ENCODE measurements at places on chromosomes 12 and 14.

GRCh38 chr12:27971606-27972005, 927 bp downstream of the PTHLH start:
- no peak for DNase-seq

GRCh38 chr12:87827638-87828264, 201.4 kb downstream of the C12orf50 start:
- DNase-seq = no peak

DNA sequence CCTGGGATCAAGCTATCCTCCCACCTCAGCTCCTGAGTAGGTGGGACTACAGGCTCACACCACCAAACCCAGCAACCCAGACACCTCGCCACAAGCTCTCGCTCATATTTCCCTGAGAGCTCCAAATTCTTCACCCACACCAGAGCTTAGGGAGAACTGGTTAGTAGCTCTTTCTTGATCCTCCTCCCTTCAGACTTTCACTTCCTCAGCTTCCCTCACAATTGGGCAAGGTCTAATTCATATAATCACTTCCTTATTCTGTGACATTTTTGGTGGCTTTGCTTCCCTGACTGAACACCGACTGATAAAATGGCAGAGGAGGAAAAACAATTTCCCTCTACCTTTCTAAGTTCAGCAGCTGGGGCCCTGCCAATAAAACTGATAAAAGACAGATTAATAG, 88.5 kb downstream of the GXYLT1 start:
- no peak for DNase-seq

DNA sequence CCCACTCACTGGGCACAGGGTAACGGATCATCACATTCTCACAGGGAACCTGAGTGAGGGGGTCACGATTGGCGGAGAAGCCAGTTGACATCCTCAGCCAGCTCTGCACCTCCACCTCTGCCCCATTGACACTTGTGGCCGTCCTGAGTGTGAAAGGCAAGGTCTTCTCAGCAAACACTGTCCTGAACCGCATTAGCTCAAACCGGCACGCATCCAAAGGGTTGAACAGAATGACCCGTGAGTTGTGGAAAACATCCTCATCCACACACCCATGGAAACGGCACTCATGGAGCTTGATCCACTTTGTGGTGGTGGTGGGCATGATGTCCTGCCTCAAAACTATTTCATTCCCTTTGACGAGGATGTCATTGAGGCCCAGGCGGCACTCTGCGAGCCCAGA, 56.3 kb upstream of the GTF2A1 start:
- DNase-seq = no peak

DNA sequence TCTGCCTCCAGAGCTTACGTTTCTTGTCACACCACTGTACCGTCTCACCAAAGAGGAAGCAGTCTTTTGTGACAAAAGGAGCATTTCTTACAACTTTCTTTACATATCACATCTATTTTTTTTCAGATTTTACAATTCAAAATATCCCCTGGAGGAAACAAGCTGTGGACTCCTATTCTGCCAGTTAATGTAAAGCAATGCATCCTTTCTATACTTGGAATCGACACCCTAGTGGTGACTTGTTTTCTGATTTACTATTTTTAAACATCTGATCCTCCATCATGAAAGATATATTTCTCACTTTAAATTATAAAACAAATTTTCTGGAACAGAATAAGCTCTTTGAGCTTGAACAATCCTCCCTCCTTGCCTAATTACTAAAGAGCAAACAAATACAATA, 34.8 kb downstream of the AICDA start:
- no peak for DNase-seq

GRCh38 chr14:75236467-75236866, 42.2 kb upstream of the FOS start:
- no peak for DNase-seq

- no peak for DNase-seq
These were observed 526 bp downstream of the MLXIP start for GRCh38 chr12:122079033-122079531.

DNA sequence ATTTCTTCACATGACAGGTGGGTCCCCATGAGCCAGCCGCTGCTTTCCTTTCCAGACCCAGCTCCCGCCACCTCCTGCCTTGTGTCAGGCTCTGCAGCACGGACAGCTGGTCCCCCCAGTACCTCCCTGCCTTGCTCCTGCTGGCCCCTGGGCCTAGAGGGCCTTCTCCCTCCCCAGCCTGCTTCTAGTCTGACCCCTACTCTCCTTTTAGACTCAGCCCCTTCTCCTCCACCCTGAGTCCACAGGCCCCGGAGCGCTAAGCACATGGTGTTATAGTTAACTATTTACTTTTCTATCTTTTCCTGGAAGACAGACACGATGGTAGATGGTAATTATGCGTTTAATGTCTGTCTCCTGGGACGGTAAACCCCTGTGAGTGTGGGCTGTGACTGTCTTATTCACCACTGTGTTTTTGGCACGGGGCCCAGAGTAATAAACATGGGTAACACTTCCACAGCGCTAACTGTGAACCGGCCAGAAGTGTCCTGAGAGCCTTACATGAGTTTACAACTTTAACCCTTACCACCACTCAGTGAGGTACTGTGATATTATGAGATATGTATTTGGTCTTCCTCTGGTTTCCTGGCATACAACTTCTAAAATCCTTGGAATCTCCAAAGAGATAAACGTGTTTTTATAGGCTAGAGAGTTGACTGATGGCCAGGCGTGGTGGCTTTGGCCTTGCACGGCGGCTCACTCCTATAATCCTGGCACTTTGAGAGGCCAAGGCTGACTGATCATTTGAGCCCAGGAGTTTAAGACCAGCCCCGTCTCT, 41.2 kb downstream of the DGLUCY start:
- DNase-seq = no peak

GRCh38 chr12:29743077-29743476, 40.7 kb downstream of the TMTC1 start:
- no peak for DNase-seq

- DNase-seq = no peak
These were observed 429.4 kb upstream of the LMO3 start for GRCh38 chr12:17035372-17035771.

DNA sequence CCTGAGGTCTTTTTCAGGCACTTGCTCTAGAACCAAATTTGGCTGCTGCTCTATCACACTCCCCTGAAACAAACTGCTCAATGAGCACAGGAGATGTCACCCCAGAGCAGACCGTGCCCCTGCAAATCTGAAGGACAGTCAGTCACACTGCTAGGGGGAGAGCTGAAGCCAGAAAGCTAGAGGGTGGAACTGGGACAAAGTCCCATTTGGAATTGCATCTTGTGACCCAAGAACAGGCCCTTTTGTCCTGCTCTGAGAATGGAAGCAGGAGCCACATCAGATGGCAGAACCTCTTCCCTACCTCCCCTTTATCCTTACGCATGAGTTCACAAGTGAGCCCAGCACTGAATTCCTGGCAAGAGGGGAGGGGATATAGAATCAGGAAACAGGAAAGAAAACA, 64.7 kb downstream of the MAP3K9 start:
- DNase-seq = no peak

DNA sequence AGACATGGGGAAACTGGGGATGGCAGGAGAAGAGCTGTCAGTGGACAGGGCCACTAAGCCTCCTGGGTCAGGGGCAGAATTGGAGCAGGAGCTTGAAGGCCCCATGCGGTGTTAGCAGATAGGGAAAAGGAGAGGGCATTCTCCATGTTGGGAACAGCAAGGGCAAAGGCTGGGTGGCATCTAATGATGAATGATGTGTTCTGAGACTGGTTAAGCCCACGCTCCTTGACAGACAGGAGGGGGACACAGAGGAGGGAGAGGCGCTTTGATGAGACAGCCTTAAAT, 63.0 kb downstream of the CLMN start:
- DNase-seq = no peak

- DNase-seq = no peak
These were observed 74.4 kb upstream of the MAP1LC3B2 start for GRCh38 chr12:116484807-116485206.

- DNase-seq = no peak
These were observed 5.5 kb upstream of the ZNF740 start for GRCh38 chr12:53174881-53175491.

GRCh38 chr12:52215587-52216031, 17.4 kb upstream of the KRT7 start:
- no peak for DNase-seq

GRCh38 chr14:101713621-101714349, 47.7 kb upstream of the PPP2R5C start:
- no peak for DNase-seq

- DNase-seq = no peak
These were observed 90.9 kb upstream of the MDM1 start for GRCh38 chr12:68422956-68423574.

DNA sequence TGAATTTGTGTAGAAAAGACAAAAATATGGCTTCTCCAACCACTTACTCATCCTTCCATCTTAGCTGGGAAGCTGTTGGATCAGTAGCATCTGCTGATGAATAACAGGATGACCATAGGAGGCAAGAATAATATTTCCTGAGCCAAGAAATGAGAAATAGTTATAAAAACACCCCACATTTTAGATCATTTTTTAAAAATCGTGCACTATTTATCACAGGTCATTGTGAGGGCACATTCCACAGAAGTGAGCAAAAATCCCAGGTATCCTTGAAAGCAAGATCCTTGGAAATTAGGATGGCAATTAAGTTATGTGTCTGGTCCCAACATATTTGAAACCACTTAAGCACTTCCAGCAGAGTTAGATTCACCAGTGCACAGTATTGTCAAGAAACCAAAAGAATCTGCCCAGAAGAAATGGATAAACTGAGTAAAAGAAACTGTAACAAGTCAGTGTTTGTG, 8.4 kb downstream of the FAR2 start:
- DNase-seq = no peak

- DNase-seq = peak; percentile 22
These were observed 70.1 kb downstream of the PHETA1 start for GRCh38 chr12:111298582-111299436.

DNA sequence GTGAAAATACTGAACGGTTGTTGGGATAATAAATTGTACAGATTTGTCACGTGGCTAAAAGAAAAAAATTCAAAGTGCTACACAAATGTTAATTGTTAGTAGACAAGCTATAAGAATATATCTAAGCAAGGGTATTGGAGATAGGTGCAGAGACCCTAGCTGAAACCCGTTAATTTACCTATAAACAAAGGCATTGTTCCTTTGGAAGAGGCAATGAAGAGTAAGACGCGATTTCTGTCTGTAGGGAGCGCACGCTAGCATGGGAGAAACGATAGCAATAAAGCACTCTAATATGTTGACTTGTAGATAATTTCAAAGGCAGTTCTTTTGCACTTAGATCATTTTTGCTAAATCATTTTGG, 565 bp downstream of the CCDC77 start:
- DNase-seq = no peak

DNA sequence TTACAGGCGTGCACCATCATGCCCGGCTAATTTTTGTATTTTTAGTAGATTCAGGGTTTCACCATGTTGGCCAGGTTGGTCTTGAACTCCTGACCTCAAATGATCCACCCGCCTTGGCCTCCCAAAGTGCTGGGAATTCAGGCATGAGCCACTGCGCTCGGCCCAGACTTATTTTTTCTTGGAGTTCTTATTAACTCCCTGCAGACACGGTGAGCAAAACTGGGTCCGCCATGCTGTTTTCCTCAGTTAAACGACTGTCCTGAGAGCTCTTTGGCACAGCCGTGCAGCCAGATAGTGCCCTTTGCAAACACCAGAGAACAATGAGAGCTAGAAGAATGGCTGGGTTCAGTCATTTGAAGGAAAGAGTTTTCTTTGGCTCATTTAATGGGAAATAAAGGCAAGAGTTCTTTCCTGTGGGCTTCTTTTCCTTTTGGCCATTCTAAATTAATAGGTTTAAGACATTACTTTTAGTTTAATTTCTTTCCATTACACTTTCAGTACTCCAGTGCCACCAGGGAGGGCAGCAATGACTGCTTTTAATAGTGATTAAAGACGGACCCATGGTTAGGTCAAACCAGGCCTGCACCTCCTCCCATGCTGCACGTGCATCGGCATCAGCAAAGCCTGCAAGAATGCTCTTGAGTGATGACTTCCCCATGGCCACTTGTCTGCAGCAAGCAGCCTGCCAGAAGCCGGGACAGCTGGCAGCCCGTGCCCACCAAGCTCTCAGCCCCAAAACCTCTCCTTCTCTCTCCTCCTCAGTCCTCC, 60.7 kb downstream of the VCPKMT start:
- DNase-seq = no peak

DNA sequence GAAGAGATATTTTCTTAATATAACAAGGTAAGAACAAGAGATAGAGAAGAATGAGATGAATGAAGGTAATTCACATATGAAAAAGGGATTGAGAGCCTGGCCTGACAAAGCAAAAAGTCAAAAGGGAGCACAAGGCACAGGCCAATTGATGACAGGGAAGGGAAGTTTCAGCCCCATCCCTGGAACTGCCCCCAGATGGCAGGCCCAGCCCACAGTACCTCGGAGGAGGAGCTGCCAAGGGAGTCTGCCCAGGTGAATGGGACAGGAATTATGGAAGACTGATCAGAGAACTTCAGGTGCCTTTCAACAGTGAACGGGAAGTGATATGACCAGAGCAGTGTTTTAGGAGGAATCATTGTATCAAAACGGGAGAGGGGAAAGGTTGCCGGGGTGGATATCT, 15.7 kb downstream of the SNRPF start:
- no peak for DNase-seq

- DNase-seq = no peak
These were observed 1.2 kb downstream of the SSTR1 start for GRCh38 chr14:38208618-38209562.

DNA sequence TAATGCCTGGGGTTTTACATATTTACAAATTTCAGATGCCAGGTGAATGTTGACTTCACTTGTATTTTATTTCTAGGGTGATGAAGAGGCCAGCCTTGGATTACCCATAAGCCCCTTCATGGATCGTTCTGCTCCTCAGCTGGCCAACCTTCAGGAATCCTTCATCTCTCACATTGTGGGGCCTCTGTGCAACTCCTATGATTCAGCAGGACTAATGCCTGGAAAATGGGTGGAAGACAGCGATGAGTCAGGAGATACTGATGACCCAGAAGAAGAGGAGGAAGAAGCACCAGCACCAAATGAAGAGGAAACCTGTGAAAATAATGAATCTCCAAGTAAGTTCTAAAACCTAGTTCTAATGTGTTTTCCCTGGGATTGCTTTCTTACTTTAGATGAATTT, 41.3 kb upstream of the SLCO1C1 start:
- no peak for DNase-seq

DNA sequence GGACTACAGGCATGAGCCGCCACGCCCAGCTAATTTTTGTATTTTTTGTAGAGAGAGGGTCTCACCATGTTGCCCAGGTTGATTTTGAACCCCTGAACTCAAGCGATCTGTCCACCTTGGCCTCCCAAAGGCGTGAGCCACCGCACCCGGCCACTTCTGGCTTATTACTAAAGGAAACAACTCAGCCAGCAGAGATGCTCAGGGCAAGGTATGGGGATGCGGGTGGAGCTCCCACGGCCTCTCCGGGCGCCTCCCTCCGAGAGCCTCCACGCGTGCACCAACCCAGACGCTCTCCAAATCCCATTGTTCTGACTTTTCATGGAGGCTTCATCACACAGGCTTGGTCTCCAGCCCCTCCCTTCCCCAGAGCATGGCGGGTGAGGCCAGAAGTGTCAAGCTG, 6.1 kb upstream of the GPR132 start:
- DNase-seq = no peak
